ENCODE measurements at places on chromosomes 5 and 9.

GRCh38 chr9:130120832-130121231 lies 51.4 kb upstream of the NCS1 start:
- no peak for DNase-seq

GRCh38 chr9:130156672-130157071 lies 15.5 kb upstream of the NCS1 start:
- no peak for DNase-seq

DNA sequence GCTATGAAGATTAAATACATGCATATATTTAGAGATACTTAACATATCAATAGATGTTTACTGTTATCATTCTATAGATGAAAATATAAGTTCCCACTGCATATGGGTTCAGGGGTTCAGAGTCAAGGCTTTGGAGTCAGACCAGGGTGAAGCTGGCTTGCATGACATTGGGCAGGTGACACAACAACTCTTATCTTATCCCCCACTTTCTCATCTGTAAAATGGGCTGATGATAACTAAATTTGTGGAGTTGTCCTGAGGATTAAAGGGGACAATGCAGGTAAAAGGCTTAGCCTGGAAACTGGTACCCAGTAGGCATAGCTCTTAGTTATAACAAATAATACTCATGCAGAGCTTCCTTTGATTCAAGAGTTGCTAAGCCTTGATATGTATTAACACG lies 72.6 kb upstream of the BRINP1 start:
- no peak for DNase-seq

DNA sequence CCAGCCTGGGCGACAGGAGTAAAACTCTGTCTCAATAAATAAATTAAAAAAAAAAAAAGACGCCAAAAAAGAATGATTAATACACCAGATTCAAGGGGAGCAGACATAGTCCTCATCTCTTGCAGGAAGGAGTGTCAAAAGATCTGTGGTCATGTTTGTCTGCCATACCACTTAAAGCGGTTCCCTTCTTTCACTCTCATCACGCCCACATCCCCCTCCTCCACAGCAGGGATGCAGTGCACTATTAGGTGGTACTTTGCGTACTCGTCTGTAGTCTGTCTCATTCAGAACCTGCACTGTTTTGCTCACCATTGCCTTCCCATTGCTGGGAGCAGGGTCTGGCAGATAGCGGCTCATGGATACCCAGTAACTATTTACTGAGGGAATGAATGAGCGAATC lies 11.2 kb downstream of the CDHR2 start:
- no peak for DNase-seq

GRCh38 chr5:40006260-40006659 lies 581.5 kb upstream of the DAB2 start:
- DNase-seq: no peak

DNA sequence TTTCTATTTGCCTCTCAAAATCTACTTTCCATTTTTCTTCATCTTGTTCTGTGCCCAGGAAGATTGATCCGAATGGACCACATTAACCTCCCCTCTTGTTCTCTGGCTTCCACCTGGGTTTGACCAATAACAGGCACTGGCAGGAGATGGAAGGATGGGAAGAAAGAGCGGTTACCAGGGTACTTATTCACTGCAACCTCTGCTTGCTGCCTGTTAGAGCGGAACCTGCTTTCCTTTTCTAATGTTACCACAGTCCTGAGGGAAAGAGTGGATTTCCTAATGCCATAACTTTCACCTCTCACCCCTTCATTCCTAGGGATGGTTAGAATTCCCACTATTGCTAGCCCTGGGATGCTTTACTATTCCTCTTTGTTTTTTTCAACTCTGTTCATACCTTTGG lies 262.1 kb downstream of the RFX3 start:
- no peak for DNase-seq

Data from activated T-cell treated with anti-CD3 and anti-CD28 coated beads for 1 hour (primary cell).